ENCODE measurements at places on chromosomes 1 and 21. TPM values are rescaled to one million over a fixed set of nuclear protein-coding genes. Genes with fewer than 3 reads are reported as not detected.

Gene SYDE2
- not detected for total RNA-seq

- no peak overlapping the region for H3K27ac ChIP-seq
- no peak for DNase-seq
- H3K36me3 ChIP-seq = no peaks in the 10 kb centered on the region
- no peak overlapping the region for H3K4me3 ChIP-seq
These were observed 22.9 kb downstream of the HTR1D start for GRCh38 chr1:23194119-23194984.

DNA sequence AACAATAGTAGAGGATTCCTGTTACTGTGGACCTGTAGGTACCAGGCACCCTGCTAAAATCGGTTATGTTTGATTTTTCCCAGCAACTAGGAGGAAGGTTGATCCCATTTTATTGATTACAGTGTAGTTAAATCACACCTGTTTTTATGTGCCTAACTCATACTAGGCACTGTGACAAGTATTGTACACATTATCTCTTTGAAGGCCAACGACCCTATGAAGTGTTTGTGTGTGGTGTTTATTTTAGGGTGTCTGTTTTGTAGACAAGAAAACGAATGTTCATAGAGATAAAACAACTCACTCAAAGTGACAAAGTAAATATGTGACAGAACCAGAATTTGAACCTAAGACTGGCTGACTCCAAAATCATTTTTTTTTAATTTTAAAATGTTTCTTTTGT, 49.5 kb downstream of the FGGY start:
- no peaks in the 10 kb centered on the region for H3K4me1 ChIP-seq
- H3K4me3 ChIP-seq = no peak overlapping the region
- no peaks in the 10 kb centered on the region for H3K27me3 ChIP-seq
- no peak overlapping the region for H3K27ac ChIP-seq

- no peaks in the 10 kb centered on the region for H3K27me3 ChIP-seq
- no peaks in the 10 kb centered on the region for H3K36me3 ChIP-seq
- no peak for DNase-seq
These were observed 96.0 kb upstream of the DUSP10 start for GRCh38 chr1:221837896-221838295.

GRCh38 chr21:34020005-34020847, 53.2 kb upstream of the MRPS6 start:
- peak overlapping the region; percentile 47 for H3K4me3 ChIP-seq
- H3K27ac ChIP-seq = peak overlapping the region; percentile 97
- peak; percentile 98 for DNase-seq
- H3K4me1 ChIP-seq = peaks cover 65% of the 10 kb centered on the region
- no peaks in the 10 kb centered on the region for H3K27me3 ChIP-seq

- H3K36me3 ChIP-seq = no peaks in the 10 kb centered on the region
- no peak overlapping the region for H3K27ac ChIP-seq
- no peaks in the 10 kb centered on the region for H3K27me3 ChIP-seq
- no peaks in the 10 kb centered on the region for H3K4me1 ChIP-seq
- H3K4me3 ChIP-seq = no peak overlapping the region
These were observed 3.4 kb downstream of the TAL1 start for GRCh38 chr1:47228644-47229030.
